Heart left ventricle (tissue), 16 donors: ENCODE measurements at places on chromosomes 2 and 18.

GRCh38 chr18:9808295-9809241 lies 77.2 kb upstream of the TXNDC2 start:
- DNase-seq = peak; percentile 50
- H3K4me3 ChIP-seq = peak overlapping the region; percentile 28
- no peaks in the 10 kb centered on the region for H3K36me3 ChIP-seq

DNA sequence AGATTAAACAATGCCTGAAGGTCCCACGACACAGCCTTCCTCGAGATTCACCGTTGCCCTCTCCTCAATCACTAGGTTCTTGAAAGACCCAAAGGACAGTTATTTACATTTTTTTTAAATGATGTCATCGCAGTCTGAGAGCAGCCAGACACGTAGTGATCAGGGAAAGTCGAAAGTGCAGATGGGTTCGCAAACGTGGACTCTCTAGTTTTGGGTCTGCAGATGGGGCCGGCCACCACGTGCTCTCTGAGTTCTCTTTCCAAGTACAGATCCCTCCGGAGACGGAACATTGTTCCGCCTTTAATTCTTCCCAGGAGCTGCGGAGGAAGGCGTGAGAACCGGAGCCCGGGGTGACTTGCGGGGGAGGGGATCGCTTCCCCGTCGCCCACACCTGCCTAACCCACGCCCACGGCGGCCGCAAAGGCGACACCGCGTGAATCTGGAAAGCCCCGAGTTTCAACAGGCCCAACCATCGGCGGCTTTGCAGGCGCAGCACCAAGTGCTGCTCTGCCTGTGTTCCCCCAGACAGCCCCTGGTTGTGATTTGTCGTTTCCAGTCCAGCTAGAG lies 54.3 kb downstream of the PKDCC start:
- H3K27ac ChIP-seq = peak overlapping the region; percentile 88
- H3K27me3 ChIP-seq = no peaks in the 10 kb centered on the region
- no peaks in the 10 kb centered on the region for H3K36me3 ChIP-seq
- H3K4me3 ChIP-seq = peak overlapping the region; percentile 43
- peaks cover 16% of the 10 kb centered on the region for H3K4me1 ChIP-seq

- DNase-seq = no peak
- no peak overlapping the region for H3K27ac ChIP-seq
- no peaks in the 10 kb centered on the region for H3K4me1 ChIP-seq
- no peak overlapping the region for H3K4me3 ChIP-seq
Measured at GRCh38 chr2:201532686-201533304, 81.3 kb downstream of the STRADB start.

DNA sequence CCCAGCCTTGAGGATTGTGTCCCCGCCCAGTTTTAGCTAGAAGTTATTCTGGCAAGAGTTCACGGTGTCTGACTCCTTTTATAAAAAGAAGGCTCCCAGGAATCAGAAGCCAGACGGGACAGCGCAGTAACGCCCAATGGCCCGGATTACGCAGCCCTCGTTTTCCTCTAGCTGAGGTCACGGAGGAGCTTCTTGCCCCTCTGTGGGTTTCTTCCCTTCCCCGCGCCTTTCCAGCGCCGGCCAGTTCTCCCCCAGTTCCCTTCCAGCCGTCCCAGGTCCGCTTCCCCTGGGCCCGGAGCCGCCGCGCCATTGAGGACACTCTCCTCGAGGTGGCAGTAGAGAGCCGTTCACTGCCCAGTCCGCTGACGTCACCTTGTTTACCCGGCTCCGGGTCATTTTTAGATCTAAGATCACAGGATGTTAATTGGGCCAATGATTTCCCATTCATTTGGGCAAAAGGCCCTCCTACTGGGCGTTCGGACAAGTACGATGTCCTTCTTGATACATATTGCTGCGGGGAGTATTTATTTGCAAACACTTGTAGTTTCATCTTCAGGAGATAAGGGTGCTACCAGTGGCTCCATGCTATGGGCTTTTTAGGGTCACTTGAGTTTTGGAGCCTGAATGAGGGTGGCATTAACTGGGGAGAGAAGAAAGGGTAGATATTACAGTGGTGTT lies 81.5 kb upstream of the PPM1B start:
- no peaks in the 10 kb centered on the region for H3K4me1 ChIP-seq
- no peaks in the 10 kb centered on the region for H3K27me3 ChIP-seq
- no peak overlapping the region for H3K27ac ChIP-seq
- peak; percentile 92 for DNase-seq
- H3K36me3 ChIP-seq = no peaks in the 10 kb centered on the region
- peak overlapping the region; percentile 59 for H3K4me3 ChIP-seq

DNA sequence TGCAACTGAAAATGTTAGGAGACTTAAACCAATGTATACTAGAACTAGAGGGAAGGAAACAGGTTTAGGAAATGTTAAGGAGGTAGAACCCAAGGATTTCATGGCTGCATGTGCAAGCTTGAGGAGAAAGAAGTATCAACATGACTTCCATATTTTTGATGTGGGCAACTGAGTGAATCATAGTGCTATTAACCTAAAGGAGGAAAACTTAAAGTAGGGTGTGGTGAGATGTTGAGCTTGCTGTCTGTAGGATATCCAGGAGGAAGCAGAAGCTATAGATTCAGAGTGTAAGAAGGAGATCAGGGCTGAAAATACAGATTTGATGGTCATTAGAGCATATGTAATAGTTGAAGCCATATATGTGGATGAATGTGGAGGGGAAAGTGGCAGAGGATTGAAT lies 31.5 kb downstream of the NDC80 start:
- H3K4me3 ChIP-seq = no peak overlapping the region
- H3K4me1 ChIP-seq = no peaks in the 10 kb centered on the region
- DNase-seq = no peak
- H3K36me3 ChIP-seq = no peaks in the 10 kb centered on the region
- no peaks in the 10 kb centered on the region for H3K27me3 ChIP-seq

- H3K4me1 ChIP-seq = peaks cover 12% of the 10 kb centered on the region
- no peaks in the 10 kb centered on the region for H3K36me3 ChIP-seq
- H3K27ac ChIP-seq = no peak overlapping the region
- H3K27me3 ChIP-seq = no peaks in the 10 kb centered on the region
Measured at GRCh38 chr2:217367464-217367863, 507.6 kb upstream of the TNP1 start.

DNA sequence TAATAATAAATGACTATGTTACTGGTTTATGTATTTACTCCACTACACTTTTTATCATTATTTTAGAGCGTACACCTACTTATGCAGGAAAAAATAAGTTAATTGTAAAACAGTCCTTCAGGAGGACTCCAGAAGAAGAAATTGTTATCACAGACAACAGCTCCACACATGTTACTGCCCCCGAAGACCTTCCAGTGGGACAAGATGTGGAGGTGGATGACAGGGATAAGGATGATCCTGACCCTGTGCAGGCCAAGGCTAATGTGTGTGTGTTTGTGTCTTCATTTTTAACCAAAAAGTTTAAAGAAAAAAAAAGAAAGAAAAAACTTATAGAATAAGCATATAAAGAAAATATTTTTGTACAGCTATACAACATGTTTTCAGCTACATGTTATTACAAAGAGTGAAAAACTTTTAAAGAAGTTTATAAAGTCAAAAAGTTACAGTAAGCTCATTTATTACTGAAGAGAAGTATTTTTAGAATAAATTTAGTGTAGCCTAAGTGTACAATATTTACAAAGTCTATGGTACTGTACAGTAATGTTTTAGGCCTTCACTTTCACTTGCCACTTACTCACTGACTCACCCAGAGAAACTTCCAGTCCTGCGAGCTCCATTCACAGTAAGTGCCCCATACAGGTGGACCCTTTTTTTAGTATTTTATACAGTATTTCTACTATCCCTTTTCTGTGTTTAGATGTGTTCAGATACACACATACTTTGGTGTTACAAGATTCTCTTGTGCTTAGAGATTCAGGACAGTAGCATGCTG lies 7.5 kb downstream of the TGFBRAP1 start:
- DNase-seq = no peak
- H3K27ac ChIP-seq = no peak overlapping the region
- no peaks in the 10 kb centered on the region for H3K27me3 ChIP-seq
- no peak overlapping the region for H3K4me3 ChIP-seq

GRCh38 chr2:56299171-56299691 lies 115.4 kb downstream of the CCDC85A start:
- H3K27me3 ChIP-seq = no peaks in the 10 kb centered on the region
- no peak overlapping the region for H3K4me3 ChIP-seq
- no peaks in the 10 kb centered on the region for H3K36me3 ChIP-seq
- DNase-seq = no peak
- no peaks in the 10 kb centered on the region for H3K4me1 ChIP-seq

DNA sequence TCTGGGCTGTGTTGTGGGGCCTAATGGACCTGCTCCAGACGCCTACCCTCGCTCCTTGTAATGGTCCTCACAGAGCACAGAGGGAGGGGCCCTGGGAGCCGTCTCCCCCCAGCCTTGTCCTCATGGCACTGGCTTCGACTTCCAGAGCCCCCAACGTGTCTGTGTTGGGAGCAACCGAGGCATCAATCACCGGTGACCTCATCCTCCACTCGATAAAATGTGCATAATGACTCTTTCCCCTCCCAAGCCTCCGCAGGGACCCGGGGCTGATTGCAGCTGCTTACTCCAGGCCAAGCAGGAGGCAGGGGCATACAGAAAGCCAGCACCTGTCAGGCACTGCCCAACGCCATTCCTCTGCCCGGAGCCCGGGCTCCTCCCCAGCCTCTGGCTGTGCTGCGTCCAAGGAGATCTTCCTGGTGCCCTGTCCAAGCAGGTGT lies 271.7 kb downstream of the NDUFA10 start:
- H3K4me1 ChIP-seq = no peaks in the 10 kb centered on the region
- no peak overlapping the region for H3K4me3 ChIP-seq
- peaks cover 5% of the 10 kb centered on the region for H3K27me3 ChIP-seq
- H3K36me3 ChIP-seq = no peaks in the 10 kb centered on the region
- no peak overlapping the region for H3K27ac ChIP-seq
- no peak for DNase-seq

GRCh38 chr2:54670485-54671009 lies 52.9 kb upstream of the EML6 start:
- H3K27me3 ChIP-seq = no peaks in the 10 kb centered on the region
- H3K27ac ChIP-seq = peak overlapping the region; percentile 54
- no peak for DNase-seq
- peaks cover 42% of the 10 kb centered on the region for H3K36me3 ChIP-seq

DNA sequence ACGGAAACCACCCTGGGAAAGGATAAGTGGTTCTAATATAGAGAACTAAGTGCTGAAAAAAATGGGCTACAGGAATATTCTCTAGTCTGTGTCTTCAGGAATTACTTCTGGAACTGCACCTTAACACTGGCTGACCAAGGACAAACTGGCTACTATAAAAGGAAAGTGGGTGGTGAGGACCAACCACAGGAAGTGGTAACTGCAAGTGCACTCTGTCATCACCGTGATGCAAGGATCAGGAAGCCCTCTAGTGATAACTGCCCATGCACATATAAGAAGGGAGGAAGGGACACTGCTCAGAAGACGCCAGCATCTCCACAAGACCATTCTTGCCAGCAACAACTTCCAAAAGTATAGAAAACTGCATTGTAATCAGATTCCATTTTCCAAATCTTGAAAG lies 424.4 kb upstream of the RGPD4 start:
- H3K4me3 ChIP-seq = no peak overlapping the region
- H3K4me1 ChIP-seq = no peaks in the 10 kb centered on the region
- no peaks in the 10 kb centered on the region for H3K36me3 ChIP-seq
- no peak for DNase-seq
- H3K27ac ChIP-seq = no peak overlapping the region

DNA sequence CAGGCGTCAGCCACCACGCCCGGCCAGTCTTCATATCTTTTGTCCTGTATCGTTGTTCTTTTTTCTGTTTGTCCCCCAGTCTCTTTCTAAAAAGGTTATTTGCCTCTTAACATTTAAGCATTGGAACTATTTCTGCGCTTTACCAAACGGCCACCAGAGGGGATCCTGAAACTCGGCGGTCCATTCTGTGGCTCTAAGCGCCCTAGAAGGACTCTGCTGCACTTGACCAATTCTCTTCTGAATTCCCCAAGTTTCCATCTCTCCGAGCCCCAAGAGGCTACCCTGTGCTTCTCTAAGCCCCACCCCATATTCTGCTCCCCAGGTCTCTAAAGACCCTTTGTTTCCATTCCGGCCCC lies 33.1 kb upstream of the REG3G start:
- DNase-seq = no peak
- H3K4me3 ChIP-seq = peak overlapping the region; percentile 11
- no peak overlapping the region for H3K27ac ChIP-seq
- H3K4me1 ChIP-seq = no peaks in the 10 kb centered on the region
- H3K36me3 ChIP-seq = no peaks in the 10 kb centered on the region

DNA sequence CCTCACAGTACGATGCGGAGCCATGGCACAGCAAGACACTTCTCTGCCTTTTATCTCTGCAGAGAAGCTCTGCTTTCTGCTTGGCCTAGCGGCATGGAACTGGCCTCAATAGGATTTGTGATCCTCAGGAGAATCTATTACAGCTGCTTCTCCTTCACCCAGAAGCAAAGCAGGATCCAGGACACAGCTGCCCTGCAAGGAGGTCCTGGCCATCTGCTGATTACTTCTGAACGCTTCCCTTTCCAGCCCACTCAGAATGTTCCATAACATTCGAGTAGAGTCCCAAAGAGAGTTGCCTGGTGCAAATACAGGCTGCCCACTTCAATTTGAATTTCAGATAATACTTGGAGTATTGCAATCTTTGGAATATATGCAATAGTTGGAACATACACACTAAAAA lies 29.2 kb upstream of the KCNS3 start:
- DNase-seq = no peak
- H3K4me1 ChIP-seq = no peaks in the 10 kb centered on the region
- no peak overlapping the region for H3K4me3 ChIP-seq
- no peak overlapping the region for H3K27ac ChIP-seq

- no peaks in the 10 kb centered on the region for H3K4me1 ChIP-seq
- no peaks in the 10 kb centered on the region for H3K27me3 ChIP-seq
- H3K27ac ChIP-seq = no peak overlapping the region
- H3K36me3 ChIP-seq = no peaks in the 10 kb centered on the region
- DNase-seq = no peak
Measured at GRCh38 chr2:146241023-146241422, 1603.8 kb upstream of the ACVR2A start.

DNA sequence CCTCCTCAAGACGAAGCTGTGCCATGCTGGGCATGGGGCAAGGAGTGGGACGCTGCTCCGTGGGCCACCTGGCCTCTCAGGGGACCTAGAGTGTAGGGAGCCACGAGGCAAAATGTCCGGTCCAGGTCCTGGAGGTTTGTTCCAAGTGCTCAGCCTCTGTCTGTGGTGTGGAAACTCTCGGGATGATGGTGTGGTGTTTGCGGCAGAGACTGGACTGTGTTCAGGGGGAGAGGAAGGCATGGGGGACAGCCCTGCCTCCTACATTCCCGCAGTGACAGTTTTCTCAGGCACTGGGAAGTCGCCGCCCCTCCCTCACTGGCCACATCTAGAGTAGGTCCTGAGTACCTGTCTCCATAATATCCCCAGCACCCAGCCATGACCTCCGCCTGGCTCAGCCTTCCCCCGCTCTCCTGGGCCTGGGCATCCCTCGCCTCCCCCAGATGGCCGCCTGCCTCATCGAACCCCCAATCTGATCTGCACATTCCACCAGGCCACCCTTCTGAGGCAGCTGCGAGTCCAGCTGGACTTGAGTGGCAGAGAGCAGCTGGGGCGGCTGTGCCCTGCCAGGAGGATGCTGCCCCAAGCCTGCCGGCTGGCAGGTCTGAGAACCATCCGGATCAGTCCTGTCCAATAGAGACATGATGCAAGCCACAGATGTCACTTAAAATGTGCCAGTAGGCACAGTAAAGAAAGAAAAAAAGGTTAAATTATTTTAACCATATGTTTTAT lies 6.2 kb downstream of the KCNIP3 start:
- DNase-seq = no peak
- no peak overlapping the region for H3K4me3 ChIP-seq
- no peaks in the 10 kb centered on the region for H3K4me1 ChIP-seq
- no peaks in the 10 kb centered on the region for H3K36me3 ChIP-seq
